ENCODE measurements at places on chromosomes 6 and 20.

GRCh38 chr6:130958468-130958867 lies 104.6 kb downstream of the EPB41L2 start:
- DNase-seq: no peak

DNA sequence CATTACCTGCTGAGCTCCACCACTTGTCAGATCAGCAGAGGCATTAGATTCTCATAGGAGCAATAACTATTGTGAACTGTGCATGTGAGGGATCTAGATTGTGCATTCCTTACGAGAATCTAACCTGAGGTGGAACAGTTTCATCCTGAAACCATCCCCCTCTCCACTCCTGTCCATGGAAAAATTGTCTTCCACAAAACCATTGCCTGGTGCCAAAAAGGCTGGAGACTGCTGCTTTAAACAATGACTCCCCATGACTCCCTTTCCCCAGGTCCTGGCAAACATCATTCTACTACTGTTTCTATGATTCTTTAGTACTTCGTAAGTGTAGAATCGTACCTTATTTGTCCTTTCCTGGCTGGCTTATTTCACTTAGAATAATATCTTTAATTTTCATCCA lies 9.7 kb upstream of the DYNLRB1 start:
- no peak for DNase-seq

DNA sequence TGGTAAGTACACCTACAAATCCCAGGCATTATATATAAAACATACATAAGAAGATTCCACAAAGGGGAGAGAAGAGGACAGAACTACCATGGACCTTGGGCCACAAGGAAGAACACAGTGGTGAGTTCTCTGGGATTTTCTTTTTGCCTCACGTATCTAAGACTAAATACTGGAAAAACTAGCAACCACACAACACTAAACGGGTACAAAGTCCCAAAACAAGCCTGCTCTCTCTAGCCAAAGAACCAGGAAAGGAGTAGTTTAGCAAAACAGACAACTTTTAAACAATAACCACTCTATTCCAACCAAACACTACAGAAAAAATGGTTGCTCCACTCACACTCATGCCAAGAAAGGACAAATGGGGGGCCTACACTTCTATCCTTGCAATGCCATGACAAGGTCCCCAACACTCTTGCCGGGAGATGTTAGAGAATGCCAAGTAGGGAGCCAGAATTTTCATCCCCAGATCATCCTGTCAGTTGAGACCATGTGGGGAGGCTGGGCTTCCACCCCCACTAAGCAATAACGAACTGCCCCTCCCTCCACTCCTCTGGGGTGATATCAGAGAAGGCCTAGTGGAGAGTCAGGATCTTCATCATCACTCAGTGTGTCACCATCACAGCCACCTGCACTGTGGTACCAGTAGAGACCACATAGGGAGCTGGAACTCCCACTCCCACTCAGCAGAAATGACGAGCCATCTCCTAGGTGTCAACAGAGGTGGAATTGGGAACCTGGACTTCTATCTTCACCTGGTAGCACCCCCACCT lies 123.5 kb downstream of the DST start:
- DNase-seq: no peak

DNA sequence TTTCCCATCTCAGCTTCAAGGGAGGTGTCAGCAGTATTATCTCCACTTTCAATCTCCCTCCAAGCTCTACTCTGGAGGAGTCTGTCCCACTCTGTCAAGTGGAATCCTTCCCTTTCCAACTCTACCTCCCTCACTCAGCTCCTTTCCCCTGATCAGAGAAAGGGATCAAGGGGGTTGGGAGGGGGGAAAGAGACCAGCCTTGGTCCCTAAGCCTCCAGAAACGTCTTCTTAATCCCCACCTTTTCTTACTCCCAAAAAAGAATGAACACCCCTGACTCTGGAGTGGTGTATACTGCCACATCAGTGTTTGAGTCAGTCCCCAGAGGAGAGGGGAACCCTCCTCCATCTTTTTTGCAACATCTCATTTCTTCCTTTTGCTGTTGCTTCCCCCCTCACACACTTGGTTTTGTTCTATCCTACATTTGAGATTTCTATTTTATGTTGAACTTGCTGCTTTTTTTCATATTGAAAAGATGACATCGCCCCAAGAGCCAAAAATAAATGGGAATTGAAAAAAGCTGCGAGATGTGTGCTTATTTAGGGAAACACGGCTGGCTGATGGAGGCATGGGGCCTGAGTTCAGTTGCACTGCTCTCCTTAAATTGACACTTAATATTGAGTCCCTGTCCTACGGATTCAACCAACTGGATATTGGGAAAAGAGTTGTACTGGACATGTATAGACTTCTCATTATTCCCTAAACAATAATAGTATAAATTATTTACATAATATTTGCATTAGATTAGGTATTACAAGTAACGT lies 4.9 kb downstream of the TUBB start:
- no peak for DNase-seq

- peak; percentile 62 for DNase-seq
Observed at GRCh38 chr6:27791182-27791943, 120.8 kb downstream of the OR2B2 start.

- DNase-seq: no peak
Observed at GRCh38 chr20:63017826-63018411, 11.2 kb upstream of the BHLHE23 start.

DNA sequence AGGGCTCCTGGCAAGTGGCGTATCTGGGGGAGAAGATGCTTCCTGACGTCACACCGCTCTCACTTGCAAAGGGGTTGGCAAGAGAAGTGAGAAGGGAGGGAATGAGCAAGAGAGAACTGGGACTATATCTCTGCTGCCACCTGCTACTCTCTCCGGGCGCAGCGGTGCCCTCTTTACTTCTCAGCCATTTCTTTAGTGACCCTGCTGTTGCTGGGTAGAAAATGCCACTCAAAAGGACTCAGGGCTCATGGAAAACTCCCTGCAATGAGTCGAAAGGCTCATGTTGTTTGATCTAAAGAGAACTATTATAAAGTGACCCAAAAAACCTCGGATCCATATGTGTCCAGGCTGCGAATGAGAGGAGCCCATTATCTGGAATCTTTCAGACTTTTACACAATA lies 401.8 kb downstream of the SAMD5 start:
- DNase-seq: no peak

- no peak for DNase-seq
Observed at GRCh38 chr6:165627366-165627765, 35.7 kb downstream of the PDE10A start.

DNA sequence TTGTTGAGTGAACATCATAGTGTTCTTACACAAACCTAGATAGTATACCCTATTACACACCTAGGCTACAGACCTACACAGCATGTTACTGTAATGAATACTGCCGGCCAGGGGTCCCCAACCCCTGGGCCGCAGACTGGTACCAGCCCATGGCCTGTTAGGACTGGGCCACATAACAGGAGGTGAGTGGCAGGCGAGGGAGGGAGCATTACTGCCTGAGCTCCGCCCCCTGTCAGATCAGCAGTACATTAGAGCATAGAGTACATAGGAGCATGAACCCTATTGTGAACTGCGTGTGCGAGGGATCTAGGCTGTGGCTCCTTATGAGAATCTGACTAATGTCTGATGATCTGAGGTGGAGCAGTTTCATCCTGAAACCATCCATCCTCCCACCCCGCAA lies 126.3 kb downstream of the PRND start:
- no peak for DNase-seq

- DNase-seq: no peak
Observed at GRCh38 chr6:158803733-158804143, 15.4 kb downstream of the EZR start.

- DNase-seq: no peak
Observed at GRCh38 chr6:147043994-147044477, 160.2 kb upstream of the STXBP5 start.

DNA sequence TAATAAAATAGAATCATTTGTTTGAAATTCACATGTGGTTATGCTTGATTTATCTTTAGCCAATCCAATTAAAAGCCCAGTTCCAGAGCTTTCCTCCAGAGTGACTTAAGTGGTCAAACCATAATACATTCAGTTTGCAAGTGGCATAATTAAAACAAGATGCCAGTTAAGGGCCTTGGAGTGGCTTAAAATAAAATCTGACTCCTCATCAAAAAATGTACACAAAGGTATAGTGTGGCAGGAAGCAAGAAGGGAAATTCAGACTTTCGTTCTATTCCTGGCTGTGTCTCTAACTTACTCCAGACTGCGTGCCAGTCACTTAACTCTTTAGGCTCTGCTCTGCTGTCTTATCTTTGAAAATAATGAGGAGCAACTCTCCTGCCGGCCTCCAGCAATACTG lies 251.3 kb upstream of the PRND start:
- DNase-seq: peak; percentile 30
